ENCODE measurements at places on chromosomes 11 and 22.

DNA sequence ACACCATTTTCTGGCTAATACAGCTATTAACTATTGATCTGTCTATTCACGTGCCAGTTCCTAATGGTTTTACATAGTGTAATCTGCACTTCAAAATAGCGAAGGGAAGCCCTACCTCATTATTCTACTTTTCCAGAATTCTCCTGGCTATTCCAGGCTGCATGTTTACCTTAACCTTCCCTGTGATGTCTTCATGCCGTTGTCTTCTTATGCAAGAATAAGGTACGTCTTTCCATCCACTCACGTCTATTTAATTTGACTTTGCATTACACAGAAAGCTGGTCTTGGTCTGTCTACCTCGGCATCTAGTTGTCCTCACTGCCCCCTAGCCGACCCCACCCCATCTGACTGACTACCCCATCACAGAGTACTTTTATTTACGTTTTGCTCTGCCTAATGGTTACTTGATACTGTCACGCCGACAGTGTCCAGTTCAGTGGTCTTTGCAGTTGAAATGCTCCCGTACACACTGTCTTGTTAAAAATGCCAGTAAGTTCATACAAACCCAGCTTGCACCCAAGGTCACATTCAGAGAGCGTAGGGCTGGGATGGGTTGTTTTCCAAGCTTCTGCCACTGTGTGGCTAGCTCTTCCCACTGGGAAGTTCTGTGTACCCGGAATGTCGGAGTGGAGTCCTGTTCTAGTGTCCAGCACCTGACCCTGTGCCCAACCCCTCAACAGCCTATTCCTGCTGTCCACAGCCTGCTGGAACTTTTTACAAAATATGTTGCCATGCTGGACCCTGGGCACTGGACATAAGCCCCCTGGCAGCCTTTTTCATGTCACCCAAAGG lies 15.0 kb downstream of the NEAT1 start:
- DNase-seq, result no peak

DNA sequence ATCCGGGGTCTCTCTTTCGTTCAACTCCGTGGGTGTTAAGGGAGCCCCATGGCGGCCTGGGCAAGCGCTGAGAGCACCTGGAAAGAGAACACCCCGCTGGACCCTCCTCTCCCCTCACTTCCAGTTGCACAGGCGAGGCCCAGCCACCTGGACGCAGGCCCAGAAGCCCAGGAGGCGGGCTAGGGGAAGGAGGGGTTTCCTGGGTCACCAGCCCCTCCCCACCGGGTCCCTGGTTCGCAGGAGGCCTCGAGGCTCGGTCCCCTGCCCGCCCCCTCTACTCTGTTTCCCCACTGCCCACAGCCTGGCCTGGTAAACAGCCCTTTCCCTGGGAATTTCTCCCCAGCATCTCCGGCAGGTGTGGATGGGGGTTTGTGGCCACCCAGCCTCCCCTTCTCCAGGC lies 8.5 kb upstream of the NFAM1 start:
- DNase-seq, result no peak

- DNase-seq, result no peak
These were observed 13.2 kb upstream of the TRIM34 start for GRCh38 chr11:5611627-5612026.

GRCh38 chr11:488062-488461 lies 19.0 kb downstream of the RNH1 start:
- no peak for DNase-seq

DNA sequence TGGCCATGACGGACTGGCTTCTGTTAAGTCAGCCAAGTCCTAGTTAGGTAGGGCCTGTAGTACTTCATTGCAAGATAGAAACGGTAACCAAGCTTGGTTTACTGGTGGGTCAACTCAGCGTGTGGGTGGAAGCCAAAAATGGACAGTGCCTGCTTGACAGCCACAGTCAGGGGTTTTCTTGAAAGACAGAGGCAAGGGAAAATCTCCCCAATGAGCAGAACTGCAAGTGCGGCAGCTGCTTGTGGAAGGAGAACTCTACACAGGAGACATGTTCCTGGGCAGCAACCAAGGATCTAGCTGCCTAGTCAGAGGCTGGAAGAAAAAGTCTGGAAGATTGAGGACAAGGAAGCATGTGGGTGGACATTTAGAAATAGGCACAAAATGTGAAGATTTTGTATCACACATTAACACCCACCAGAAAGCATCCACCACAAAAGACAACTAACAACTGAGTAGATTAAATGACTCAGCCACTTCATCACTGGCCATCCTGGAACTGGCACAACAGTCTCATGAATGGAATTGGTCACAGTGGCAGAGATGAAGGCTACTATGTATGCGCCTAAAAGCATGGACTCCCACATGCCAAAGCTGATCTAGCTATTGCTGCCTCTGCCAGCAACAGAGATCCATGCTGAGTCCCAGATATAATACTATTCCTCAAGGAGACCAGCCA lies 40.9 kb upstream of the SCUBE2 start:
- DNase-seq, result no peak

DNA sequence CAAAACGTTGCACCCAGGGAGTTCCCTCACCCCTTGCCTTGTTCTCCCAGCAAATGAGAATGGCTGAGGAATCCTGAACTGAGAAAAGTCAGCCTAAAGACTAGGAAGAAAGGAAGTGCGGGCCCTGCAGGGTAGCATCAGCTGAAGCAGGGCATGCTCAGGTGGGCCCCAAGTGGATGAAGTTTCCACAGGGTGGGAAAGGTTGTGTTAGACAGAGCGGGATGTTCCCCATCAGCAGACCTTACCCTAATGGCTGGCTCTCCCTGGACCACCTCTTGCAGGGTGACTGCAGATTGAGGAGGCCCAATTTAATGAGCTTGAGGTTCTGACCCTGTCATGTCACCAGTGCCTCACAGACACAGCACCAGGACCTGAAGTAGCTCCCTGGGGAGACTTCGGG lies 81.5 kb upstream of the MYOD1 start:
- DNase-seq, result no peak

- no peak for DNase-seq
These were observed 85.2 kb upstream of the IGLL5 start for GRCh38 chr22:22802339-22802970.

- no peak for DNase-seq
These were observed 49.5 kb upstream of the HSPA8 start for GRCh38 chr11:123111465-123111864.

DNA sequence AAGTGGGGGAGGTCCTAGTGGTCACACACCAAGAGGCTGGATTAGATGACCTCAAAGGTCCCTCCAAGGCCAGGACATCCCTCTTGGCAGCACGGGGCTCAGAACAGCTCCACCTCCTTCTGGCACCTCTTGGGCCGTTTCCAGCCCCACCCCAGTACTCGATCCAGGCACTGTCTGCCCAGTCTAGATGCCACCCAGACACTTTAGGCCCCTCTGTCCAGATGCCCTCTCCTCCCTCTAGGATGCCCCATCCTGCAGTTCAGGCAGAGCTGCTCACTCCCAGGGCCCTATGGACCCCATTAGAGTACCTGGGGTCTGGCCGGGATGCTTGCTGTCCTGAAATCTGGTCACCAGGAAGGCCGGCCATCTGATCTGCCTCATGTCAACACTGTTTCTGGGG lies 34.7 kb upstream of the PRR5 start:
- no peak for DNase-seq

- DNase-seq, result peak; percentile 8
These were observed 318.7 kb downstream of the BUD13 start for GRCh38 chr11:116454020-116454645.

GRCh38 chr11:44556735-44557409 lies 8.6 kb upstream of the CD82 start:
- DNase-seq, result no peak

DNA sequence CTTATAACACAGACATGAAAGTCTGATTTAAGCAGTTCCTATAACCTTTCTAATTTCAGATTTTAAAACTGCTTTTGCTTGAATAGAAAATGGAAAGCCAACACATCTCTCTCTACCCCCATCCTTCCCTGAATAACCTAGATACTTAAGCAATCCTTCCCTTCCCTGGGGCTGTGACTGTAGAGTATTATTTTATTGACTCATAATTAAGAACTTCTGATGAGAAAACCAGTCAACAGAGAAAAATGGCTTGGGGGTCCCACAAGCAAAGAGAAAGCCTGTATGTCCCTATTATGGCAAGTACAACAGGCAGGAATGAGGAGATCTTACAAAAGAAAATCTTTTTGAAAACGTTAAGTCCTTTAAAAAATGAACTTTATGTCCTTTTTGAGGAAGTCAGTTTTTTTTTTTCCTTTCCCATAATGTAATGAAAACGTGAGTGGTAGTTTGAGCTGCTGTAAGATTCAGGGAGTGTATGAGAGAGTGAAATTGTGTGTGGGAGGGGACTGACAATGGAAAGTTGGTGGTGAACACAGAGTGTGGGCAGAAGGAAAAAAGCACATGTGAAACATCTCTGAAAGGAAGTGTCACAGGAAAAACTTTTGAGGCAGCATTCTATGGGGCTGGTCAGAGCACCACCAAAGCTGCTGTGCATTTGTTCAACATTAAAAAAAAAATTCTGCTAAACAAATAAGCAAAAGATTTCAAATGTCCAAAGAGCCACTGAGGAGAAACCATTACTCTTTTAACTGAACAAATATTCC lies 154.6 kb downstream of the MAML2 start:
- DNase-seq, result no peak

DNA sequence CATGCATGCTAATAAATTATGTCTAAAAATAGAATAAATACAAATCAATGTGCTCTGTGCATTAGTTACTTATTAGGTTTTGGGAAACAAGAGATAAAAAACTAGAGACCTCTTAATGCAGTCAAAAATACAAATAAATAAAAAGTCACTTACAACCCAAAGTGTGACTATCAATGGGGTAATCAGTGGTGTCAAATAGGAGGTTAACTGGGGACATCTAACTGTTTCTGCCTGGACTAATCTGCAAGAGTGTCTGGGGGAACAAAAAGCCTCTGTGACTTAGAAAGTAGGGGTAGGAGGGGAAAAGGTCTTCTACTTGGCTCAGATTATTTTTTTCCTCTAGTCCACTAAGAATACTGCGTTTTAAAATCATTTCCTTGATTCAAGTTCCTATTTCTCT lies 810 bp upstream of the HBB start:
- DNase-seq, result no peak

DNA sequence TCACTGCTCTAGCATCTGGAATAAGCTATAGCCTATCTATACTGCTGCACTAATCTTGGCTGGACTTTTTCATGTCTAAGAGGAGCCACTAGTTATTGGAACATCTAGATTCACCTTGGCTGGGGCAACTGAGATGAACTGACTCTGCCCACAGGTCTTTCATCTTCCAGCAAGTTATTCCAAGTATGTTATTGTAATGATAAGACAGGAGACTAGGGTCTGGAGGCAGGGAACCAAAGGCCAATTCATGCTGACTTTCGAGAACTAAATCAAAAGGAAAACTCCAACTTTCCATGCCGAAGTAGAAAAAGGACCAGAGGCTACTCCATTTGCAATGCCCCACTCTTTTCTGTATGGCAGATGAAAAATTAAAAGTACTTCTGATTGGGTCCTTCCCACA lies 1243.0 kb upstream of the RAG2 start:
- no peak for DNase-seq

- no peak for DNase-seq
These were observed 639.1 kb downstream of the TBC1D22A start for GRCh38 chr22:47401592-47401898.

DNA sequence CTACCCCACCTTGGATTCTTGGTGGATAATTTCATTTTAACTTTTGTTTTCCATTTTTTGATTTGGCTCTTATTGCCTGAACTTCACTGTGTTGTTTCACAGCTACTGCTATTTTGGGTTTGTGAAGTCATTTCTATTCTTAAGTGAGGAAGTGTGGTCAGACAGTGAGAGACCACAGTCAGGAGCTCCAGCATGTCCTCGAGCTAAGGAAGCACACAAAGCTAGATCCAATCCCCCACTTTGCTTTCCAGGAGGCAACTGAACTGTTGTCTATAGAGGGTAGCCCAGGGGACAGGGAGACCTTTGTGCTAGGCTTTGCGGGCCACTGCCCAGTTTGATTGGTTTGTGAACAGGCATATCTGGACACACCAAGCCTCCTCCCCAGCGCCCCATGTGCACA lies 251.8 kb upstream of the KIRREL3 start:
- no peak for DNase-seq

- no peak for DNase-seq
These were observed 338.4 kb downstream of the MN1 start for GRCh38 chr22:27463121-27463660.

DNA sequence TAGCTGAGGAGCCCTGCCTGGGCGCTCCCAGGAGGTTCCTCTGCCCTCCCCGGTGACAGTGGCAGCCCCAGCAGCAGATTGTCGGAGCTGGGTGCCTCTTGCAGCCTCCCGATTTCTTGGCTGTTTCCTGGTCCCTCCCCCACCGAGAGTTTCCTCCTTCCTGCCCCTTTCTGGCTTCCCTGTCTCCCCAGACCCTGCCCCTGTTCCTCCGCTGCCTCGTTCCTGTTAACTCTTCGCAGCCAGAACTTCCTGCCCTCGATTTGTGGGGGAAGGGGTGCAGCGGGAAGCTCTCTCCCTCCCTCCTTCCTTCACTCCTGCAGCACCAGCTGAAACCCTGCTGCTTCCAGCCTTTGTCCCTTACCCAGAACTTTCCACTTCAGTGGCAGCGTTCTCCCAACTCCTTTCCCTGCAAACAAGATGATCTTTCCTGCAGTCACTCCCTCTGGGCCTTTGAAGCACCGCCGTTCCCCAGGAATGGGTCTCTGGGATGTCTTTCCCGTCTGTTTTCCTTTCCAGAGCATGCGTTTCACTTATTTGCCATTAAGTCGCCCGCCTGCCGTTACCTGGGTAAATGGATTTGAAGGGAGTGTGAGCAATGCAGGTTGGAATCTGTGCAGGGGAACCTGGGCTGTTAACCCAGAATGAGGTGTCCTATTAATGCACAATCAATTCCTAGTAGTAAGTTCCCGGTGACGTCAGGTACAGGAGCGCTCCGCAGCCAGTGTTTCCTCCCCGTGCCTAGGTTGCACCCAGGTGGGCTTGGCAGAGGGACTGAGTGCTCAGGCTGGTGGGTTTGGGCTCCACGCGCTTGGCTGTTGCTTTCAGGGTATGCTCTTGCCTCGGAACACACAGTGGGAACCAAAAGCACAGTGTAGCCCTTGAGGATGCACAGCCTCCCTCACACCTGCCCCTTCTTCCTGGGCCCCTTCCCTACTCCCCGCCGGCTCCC lies 4.3 kb downstream of the GRK2 start:
- DNase-seq, result no peak

- no peak for DNase-seq
These were observed 16.8 kb downstream of the RAB30 start for GRCh38 chr11:83054904-83055380.

- DNase-seq, result no peak
These were observed 320 bp downstream of the CLTCL1 start for GRCh38 chr22:19291218-19291579.

GRCh38 chr11:9568854-9569587 lies 4.4 kb upstream of the WEE1 start:
- peak; percentile 77 for DNase-seq

GRCh38 chr22:20648306-20648903 lies 125.5 kb upstream of the SERPIND1 start:
- DNase-seq, result no peak

All from AG09309 (cell line).